ENCODE measurements at places on chromosomes 11 and 22.

DNA sequence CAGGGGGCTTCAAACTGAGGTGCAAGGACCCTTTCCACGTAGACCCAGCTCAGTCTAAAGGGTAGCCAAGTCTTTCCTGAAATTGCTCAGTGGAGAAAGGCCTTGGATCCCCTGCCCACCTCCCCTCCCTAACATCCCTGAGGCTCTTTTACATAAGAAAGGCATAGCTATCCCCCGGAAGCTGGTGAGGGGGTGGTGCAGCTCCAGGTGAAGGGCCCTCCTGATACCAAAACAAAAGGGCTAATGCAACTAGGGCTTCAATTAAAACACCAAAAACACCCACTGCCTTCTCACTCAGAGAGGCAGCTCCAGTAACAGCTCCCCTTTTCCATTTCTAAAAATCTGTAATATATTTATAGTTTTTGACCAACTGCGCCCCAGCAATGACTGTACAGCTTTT, 5.8 kb downstream of the SHANK2 start:
- no peak for DNase-seq

DNA sequence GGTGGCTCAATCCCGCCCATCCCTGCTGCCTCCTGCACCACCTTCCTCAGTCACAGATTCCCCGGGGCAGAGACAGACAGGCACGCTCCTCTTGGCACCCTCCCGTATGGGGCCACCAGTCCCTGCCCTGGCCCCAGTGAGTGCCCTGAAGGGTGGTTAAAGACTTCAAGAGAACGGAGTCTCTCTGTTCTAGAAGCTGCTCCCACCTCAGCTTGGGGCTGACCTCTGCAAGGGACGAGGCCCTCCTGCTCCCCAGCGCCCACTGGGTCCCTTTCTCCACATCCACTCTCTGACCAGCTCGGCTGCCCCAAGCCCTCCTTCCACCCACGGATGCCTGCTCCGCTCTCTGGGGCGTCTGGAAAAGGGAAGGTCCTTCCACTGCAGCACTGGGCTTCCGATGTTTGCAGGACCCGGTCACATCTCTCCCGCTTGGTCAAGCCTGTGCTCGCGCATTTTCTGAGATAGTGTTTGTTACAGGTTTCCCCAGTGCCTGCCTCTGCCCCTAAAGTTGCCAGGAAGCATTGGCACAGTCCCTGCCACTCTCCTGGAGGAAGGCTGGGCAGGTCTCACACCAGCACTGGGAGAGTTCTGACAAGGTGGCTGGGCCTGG, 1487.9 kb downstream of the TBC1D22A start:
- DNase-seq = no peak

DNA sequence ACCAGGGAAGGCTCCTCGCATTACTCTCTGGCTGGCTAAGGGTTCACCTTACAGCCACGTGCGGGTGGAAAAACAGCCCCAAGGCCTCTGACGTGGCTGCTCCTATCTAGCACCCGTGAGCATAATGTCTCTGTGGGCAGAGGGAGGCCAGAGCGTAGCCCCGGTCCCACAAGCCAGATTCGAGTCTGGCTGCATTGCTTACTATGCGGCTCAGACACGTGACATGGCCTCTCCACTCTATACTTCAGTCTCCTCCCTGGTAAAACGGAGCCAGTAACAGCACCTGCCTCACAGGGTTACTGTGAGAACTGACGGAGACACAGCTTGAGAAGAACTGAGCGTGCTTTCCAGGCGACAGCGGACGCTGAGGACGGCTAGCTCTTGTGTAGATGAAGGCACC, 105.8 kb upstream of the BID start:
- DNase-seq = no peak

GRCh38 chr11:68128682-68129327, 7.6 kb upstream of the CHKA start:
- DNase-seq = no peak

DNA sequence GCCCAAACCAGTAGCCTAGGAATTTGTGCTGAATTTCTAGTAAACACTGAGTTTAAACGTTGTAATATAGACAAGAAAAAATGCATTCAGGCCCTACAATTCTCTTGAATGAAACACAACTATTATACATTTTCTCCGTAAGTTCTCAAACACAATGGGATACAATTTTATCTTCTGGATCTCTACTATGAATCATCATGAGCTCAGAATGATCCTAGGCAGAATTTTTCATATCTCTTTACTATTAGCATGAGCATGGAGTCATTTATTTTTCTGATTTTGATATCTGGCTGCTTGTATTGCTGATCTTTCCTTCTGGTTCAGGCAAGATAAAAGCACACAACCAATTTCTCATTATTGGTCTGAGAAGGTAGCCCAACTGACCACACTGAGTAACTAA, 1123.4 kb upstream of the RAG2 start:
- DNase-seq = no peak
